ENCODE measurements at places on chromosomes 7 and 10.

DNA sequence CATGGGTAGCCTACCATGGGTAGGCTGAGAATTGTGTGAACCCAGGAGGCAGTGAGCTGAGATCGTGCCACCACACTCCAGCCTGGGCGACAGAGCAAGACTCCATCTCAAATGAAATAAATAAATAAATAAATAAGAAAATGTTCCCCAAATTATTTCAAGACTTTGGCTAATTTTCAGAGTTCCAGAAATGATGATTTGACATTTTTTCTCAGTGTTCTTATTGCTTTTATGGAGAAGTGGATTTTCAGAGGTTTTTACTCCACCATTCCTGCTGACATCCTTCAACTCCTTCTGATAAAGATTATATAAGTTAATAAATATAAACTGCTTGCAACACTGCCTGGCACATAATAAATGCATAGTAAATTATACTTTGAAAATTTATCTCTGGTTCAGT is 80.4 kb upstream of the PRKCQ start:
- DNase-seq: no peak

DNA sequence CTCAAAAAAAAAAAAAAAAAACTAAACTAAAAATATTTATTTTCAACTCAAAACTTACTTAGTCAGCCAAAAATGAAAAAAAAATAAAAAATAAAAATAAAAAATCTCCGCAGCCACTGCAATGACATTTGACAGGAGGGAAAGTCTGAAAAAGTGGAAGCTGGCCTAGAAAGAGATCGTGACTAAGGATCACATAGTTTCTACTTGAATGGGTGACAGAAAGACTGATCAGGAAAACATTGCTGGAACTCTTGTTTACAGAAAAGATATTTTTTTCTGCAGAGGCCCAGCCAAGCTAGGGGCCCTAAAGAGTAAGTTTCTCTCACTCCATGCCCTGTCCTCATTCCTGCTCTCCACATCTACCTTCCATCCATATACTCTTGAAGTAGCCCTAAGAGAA is 92.8 kb upstream of the KCND2 start:
- DNase-seq: no peak

DNA sequence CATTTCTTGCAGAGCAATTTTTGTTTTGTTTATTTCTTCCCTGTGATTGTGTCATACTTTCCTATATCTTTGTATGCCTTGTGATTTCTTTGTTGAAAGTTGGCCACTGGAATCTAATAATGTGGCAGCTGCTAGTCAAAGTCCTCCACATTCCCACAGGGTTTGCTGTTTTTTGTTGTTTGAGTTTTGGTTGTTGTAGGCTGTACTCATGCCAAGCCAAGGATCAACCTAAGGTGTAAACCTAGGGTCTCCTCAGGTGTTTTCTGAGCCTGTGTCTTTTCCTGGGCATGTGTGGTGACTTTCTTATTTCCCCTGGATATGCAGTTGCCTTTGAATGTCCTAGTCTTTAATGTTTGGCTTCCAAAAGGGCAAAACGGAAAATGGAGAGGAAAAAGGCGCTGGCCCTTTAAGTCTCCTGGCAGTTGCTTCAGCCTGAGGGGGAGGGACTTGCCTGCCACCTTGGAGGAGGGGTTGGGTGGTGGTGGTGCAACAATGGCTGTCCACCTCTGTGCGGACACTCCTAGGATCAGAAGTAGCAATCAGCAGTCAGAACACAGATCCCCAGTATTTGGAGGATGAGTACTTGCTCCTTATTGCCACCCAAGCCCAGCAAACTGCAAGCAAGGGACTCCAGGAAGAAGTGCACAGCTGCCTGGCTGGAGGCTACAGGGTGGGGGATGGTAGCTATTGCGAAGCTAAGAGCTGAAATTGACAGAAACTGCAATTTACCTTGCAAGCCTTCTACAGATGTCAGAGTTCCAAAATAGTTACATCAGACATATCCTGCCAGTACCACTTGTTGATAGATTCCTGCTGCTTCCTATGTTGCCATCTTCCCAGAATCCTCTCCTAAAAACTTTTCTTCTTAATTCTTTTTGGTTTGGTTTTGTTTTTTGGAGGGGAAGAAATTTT is 5.6 kb upstream of the ZNF518A start:
- no peak for DNase-seq

DNA sequence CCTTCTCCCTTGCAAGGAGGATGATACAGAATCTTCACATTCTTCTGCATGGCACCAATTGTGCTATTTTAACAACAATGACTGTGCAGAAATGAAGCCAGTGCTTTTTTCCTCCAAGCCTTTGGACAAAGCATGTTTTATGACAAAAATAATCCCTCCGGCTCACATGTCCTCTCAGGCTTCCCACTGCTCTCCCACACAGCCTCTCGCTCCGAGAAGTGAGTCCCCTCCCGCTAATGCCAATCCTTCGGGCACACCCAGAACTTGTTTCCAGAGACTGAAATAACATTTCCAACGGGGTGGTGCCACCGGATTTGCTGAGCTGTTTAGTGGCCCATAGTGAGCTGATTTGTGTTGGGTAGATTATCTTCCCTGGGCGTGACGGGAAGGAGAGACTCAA is 35.8 kb downstream of the RBM17 start:
- DNase-seq: no peak

DNA sequence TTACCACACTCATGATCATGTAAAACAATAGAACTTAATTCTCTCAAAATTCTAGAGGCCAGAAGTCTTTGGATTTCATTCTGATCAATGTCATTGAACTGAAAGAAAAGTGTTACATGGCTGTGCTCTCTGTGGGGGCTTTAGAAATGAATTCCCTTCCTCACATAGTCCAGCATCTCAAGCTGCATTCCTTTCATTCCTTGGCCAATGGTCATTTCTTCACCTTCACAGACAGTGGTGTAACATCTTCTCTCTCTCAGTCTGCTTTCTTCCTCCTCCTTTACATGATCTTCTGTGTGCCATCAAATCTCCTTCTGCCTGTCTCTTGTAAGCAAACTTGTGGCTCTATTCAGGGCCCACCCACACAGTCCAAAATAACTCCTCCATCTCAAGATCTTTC is 735.3 kb downstream of the SUGCT start:
- no peak for DNase-seq

- DNase-seq: no peak
Observed at GRCh38 chr10:114393482-114393881, 10.8 kb downstream of the AFAP1L2 start.

DNA sequence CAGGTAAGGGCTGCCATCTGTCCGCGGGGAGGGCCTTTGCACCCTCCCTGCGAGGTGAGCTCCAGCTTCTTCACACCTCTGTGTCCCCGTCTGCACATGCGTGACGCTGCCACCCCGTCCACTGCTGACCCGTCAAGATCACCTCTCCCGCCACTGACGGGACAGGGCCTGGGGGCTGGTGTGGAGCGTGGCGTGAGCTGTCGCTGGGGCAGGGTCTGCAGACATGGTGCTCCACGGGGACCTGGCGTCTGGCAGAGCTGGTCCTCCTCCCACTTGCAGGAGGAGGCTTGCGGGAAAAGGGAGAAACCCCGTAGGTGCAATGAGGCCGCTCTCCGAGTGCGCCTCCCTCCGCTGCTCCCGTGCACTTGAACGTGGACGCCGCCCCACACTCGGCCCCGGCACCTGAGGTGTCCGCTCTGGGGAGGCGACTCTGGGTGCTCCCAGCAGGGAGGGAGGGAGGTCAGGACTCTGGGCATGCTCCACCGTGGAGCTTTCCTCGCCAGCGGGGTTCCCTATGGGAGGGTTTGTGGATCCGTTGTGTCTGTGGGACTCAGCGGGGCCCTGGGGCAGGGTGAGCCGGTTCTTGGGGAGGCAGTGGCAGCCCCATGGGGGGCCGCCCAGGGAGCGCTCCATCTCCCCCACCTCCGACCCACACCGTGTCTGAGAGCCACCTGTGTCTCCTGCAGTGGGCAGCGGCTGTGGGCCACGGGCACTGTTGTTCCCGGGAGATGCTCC is 17.6 kb upstream of the DPYSL4 start:
- DNase-seq: no peak

DNA sequence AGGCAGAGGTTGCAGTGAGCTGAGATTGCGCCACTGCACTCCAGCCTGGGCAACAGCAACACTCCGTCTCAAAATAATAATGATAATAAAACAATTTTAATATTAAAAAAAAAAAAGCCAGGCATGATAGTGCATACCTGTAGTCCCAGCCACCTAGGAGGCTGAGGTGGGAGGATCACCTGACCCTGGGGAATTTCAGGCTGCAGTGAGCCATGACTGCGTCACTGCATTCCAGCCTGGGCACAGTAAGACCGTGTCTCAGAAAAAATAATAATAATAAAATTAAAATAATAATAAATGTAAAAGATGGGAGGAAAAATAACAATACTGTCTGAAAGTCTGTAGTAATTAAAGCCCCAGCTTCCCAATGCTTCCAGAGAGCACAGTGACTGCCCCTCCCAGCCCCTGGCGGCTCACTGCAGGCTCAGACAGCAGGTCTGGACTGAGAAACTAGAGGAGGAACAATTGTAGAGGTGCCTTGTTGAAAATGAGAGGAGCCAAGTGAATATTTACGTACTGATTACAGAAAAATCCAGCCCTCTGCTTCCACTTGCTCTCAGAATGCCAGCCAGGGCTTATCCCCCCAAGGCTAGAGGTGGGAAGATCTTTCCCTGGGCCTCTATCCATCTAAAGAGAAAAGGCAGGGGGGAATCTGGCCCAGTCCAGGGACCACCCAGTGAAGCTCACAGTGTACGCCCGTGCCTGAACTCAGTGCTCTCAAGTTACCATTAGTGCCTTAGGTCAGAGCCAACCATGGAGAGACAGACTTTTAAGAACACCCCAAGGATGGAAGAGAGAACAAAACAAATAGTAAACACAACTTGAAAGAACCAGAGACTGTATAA is 112.8 kb downstream of the PARD3 start:
- no peak for DNase-seq

DNA sequence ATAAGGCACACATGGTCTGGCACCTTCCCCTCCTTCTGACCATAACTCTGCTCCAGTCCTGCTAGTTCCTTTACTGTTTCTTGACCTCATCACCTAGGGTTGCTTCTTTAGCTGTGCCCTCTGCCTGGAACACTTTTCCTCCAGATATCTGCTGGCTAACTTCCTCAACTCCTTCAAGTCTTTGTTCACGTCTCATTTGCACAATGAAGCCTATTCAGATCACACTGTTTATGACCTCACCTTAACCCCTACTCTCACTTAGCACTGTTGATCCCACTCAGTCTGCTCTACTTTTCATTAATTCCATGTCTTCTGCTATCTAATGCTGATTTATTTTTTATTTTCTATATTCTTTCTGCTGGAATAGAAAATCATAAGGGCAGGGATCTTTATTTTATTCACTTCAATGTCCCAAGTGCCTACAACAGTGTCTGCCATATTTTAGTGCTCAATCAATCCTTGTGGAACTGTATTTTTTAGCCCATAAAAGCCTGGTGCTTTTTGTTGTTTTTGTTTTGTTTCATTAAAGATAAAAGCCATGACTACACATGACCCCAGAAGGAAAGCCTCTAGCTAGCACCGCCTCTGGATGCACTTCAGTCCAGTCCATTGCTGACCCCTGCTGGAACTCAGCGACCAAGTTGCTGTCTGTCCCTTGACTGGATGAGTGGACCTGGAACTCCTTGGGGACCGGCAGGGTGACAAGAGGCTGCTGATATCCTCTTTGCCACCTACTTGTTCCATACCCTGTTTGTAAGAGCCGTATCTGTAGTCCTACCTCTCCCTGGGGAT is 12.3 kb downstream of the KLF14 start:
- no peak for DNase-seq

DNA sequence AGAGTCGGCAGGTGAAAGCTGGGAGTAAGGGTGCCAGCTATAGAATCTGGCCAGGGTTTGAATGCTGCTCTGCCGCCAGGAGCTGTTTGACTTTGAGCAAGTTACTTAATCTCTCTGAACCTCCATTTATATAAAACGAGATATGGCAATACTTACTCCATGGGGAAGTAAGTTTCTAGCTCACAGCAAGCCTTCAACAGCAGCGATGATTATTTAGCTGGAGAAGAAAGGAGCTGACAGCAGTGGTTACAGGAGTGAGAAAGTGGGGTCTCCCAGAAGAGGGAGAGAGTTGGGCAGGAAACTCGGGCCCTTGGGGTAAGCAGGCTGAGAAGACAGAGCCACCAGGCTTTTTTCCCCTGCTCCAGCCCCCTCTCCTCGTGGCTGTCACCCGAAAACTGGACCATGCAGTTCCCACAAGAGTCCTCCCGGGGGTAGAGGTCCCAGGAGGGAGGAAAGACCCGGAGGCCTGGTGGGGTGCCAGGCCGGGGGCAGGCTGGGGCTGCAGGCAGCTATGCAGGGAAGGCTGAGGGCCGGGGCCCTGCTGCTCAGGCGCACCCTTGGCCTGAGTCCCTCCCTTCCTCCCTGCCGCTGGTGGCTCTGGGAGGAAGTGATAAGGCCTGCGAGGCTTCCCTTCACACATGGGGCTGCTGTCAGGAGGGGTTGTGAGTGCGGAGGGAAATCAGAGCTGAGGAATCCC is 3.5 kb downstream of the NOS3 start:
- no peak for DNase-seq

DNA sequence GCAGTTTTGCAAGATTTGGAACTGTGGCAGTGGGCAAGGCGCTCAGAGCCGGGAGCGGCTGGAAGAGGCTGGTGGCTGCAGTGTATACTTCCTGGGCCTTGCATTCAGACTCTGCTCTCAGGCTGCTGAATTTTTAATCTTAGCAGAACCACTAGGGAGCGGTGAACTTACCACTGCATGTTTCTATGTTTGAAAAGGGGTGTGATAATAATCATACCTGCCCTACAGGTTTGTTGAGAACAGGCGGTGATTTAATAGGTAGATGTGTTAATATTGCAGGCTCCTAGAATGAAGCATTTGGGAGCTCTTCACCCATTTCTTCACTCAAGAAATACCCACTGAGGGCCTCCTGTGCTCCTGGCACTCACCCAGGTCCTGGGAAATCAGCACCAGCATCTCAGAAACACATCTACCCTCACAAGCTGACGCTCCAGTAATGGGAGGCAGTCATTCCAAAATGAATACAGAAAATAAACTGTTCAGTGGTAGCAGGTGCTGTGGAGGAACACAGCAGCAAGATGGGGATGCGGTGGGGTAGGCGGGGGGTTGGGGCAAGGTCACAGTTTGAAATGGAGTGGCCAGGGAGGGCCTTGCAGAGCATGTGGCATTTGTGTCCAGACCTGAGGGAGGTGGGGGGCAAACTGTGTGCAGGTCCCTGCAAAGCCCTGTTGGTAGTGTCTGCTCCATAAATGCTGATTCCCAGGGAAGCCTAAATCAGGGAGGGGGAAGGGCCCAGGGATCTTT is 41.0 kb downstream of the VWA2 start:
- DNase-seq: no peak

DNA sequence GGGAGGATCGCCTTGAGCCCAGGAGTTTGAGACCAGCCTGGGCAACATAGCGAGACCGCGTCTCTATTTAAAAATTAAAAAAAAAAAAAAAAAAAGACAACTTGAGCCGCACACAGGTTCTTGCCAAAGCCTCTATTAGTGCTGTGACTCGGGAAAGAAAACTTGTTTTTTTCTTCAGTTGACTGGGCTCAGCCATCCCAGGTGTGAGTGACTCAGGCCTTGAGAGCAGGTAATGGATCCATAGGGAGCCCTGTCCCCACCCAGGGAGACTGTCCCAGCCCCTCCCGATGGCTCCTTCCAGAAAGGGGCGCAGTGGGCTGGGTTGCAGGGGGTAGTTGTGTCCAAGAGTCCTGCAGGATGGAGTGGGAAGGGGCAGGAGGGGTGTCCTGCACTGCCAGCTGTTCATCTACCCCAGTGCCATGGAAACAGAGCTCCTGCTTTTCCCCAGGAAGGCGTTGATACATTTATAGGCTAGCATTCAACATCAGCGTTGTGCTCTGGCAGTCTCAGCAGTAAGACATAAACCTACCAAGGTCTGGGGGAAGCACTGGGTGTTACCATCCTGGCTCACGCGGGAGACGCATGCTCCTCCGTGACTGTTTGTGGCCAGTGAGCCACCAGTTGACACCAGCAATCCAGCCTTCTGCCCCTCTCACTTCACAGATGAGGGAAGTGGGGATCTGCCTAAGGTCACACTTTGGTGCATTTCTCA is 126.6 kb downstream of the CUX1 start:
- DNase-seq: no peak

Data from CD4-positive, alpha-beta memory T cell (primary cell).